ENCODE measurements at places on chromosomes 7 and 10.

DNA sequence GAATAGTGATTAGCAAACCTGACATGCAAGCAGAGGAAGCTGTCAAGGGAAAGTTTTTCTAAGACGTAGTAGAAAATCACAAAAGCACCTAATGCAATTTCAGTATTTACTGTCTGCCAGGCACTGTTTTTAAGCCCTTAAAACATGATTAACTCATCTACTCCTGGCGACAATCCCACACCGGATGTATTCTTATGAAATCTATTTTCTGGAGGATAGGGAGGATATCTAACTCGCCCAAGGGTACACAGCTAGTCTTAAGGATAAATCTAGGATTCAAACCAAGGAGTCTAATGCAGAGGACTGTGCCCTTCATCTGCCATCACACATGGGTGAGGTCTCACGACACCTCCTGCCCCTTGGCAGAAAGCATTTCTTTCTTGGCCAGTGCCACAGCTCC, 47.8 kb upstream of the FIGNL1 start:
- DNase-seq = no peak

GRCh38 chr7:113331155-113331898, 213.0 kb upstream of the SMIM30 start:
- no peak for DNase-seq

DNA sequence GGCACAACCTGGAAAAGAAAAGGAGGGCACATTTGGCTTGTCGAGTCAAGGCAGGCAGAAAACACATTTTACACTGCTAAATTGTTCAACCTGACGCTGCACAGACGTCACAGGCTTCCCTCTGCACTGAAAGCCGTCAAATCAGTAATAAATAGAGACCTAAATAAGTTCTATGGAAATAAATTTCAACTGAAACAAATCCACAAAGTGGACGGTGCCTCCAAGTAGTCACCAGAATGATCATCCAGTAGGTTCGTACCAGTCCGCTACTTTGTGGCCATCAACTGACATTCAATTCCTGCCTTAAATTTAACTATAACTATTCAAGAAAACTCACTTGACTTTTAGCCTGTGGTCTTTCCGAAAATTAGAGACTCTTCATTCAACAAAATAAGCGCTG, 49.0 kb downstream of the NPVF start:
- DNase-seq = no peak

GRCh38 chr10:100009283-100009792, 409 bp downstream of the DNMBP start:
- no peak for DNase-seq

DNA sequence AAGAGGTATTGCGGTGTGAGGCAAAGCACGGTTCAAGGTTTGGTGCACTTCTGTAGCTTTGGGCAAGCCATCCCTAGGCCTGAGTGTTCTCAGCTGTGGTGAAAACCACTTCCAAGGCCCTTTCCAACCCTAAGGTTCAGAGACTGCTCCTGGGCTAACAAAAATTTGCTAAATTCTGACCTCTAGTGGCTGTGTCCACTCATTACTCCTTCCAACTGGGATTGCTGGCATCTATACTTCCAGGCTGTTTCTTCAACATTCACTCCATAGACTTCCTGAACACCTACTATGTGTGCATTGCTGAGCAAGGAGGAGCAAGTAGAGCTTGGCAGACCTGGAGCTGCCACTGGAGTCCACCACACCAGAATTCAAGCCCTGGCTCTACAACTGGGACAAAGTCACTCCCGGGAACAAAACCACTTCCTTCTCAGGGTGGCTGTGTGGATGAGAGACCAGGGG, 29.3 kb upstream of the SH3PXD2A start:
- DNase-seq = no peak

DNA sequence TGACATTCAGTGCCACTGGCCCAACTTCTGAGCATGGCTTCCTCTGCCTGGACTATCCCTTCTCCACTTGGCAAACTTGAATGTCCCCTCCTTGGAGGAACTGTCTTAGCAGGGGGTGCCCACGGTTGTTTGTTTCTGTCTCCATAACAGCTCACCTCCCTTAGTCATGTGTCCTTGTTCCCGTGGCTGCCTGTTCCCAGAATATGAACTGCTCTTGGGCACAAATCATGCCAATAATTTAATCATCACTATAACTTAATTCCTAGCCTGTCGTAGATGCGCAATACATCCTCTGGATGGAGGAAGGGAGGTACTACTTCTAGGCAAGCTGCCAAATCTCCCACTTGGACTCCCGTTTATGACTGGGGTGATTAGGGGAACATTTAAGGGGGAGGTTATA, 173.1 kb downstream of the MYOF start:
- no peak for DNase-seq

DNA sequence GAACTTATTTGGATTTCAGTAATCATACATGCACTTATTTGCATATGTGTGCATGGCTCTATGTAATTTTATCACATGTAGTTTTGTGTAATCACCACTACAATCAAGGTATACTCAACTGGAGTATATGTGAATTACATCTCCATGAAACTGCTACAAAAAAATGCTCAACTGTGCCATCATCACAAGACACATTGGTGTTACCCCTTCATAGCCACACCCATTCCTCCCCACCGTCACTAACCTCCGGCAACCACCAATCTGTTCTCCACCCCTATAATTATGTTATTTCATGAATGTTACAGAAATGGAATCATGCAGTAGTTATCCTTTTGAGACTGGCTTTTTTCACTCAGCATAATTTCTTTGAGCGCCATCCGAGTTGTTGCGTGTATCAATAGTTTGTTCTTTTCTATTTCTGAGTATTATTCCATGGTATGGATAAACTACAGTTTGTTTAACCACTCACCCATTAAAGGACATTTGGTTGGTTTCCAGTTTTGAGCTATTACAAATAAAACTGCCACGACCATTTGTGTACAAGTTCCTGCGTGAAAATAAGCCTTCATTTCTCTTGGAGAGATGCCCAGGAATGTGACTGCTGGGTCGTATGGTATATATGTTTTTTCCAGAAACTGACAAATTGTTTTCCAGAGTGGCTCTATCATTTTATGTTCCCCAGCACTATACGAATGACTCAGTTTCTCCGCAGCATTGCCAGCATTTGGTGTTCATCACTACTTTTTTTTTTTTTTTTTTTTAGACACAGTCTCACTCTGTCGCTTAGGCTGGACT, 11.3 kb upstream of the SMO start:
- DNase-seq = no peak

DNA sequence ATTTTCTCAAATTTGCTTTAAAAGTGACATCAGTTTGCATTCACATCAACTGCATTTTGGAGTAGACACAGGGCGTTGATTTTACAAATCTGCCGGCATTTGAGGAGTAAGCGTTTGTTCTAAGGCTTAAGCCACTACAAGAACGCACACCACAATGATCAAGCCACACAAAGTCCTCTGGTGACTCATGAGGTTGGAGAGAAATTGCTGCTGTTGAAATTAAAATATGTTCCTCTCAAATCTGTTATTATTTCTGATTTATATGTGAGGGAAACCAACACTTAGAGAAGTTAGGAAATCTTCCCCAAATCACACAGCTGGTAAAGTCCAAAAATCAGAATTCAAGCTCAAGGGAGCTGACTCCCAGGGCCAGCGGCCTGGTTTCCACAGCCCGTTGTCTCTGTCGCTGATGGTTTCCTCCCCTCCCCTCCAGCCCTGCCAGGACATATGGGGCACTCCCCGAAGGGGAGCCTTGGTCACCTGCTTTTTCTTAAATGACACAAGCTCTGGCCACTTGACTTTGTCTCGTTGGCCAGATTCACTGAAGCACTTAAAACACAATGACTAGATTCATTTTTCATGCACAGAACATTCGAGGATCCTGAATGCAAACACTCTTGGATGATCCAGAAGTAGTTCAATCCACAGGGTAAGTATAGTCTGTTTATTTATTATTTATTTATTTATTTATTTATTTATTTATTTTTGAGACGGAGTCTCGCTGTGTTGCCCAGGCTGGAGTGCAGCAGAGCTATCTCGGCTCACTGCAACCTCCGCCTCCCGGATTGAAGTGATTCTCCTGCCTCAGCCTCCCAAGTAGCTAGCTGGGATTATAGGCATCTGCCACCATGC, 29.2 kb upstream of the KLF6 start:
- no peak for DNase-seq

DNA sequence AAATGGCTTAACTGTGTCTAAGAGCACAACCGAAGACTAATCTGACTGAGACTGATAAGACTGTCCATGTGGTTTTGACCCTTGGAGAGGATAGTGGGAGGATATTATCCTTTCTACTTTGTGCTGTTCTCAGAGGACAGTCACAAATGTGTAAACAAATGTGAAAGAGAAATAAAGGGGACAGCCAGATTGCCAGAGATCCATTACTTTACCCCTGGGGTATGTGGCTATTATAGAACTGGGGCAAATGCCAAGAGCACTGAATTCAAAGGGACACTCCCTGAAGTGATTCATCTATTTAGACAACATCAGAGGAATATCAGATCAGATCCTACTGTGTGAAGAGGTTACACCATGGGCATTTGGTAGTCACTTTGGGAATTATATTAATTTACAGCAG, 154.7 kb downstream of the RNLS start:
- DNase-seq = no peak

- no peak for DNase-seq
Measured at GRCh38 chr7:90994601-90995000, 269.6 kb upstream of the FZD1 start.

- DNase-seq = no peak
Measured at GRCh38 chr7:140060788-140061606, 1.8 kb downstream of the PARP12 start.

DNA sequence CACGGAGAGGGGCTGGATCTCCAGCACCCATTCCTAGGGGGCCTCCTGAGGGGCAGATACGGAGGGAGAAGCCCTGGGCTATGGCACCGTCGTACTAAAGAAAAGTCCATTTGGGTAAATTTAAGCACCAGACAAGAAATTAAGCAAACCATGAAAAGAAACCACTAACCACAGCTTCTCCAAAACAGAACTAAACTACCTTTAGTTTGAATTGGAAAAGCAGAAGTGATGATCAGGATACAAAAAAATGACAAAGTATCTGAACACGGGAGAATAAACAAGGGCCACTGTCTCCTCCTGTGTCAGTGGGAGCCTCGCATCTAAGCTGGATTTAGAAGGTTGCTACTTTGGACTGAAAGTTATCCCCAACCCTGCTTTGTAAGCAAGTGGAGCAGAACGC, 69.1 kb downstream of the DIP2C start:
- DNase-seq = no peak

DNA sequence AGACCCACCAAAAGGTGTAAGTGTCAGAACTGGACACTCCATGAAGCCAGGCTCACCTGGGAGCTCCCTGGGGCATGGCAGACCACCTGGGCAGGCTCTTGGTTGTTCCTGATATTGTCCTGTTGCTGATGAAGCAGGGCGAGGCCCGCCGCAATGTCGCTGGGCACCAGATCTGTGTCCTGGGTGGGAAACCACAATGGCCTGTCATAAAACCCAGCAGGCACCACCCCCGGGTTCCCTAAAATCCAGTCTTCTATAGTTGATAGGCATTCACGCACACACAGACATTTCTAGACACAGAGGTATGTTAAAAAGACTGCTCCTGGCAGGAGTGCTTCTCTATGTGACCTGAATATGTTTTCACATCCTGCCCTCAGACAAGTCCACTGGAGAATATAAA, 15.0 kb downstream of the DAGLB start:
- DNase-seq = no peak

- DNase-seq = no peak
Measured at GRCh38 chr7:7641129-7641663, 644 bp downstream of the UMAD1 start.

- DNase-seq = no peak
Measured at GRCh38 chr7:116062666-116063065, 32.1 kb upstream of the TFEC start.

- DNase-seq = no peak
Measured at GRCh38 chr10:31921031-31921430, 7.6 kb downstream of the ARHGAP12 start.

DNA sequence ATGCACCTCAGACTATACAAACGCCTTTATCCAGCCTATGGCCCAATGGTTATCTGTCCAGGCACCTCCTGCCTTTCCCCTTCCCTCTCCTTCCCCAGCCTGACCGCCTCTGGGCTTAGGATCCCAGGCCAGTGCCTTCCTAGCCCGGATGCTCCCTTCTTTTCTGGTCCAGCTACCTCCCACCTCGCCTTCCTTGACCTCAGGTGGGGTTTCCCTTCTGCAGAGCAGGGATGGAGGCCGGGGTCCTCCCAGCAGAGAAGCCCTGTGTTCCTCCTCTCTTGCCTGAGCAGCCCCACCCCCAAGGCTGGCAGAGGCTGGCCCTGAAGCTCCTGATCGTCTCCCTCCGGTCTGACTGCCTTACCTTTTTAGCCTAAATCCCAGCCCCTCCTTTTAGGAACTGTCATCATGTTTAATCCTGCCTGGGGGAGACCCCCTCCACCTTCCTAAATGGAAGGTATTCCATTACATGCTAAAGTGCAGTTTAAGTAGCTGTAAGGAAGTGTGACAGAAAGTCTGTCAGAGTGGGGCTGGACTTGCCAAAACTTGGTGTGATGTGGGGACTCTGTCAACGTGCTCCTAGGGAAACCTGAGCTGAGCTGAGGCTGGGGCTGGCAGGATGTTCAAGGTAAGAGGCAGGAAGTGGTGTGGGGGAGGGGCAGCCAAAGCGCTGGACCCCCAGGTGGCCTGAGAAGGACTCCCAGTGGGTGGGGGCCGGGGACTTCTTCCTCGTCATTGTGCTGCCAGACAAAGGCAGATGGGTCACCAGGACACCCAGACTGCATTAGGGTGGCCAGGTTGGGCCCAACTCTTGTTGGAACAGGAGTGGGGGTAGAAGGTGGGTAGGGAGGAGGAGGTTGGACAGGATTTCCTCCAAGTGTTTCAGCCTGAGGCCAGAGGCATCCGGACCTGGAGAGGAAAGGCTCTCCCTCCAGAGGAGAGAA, 39.5 kb downstream of the LBX1 start:
- DNase-seq = no peak

DNA sequence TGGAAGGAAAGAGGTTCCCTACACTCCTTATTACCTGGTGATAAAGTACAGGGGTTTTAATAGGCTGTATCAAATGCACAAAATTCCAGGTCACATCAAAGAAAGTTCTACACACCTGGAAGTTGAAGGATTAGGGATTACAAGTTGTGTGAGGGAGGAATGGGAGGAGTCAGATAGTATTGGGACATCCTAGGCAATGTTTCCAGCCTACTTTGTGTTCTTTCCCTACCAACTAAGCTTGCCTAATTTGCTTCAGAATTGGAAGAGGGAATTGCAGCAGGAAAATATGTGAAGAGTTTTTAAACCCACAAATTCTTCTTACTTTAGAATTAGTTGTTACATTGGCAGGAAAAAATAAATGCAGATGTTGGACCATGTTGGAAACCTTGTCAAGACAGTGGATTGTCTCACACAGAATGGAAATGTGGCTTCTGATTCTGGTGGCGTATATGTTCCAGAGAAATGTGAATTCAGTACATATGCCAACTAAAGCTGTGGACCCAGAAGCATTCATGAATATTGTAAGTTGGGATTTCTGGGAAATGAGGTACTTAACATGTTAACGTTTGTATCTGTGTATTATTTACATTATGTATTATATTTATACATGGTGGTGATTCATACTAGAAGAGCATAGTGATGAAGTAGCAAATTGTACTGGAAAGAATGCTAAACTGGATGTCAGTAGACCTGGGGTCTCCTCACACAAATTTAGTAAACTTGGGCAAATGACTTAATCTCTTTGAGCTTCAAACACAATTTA, at the start of gene LIPM:
TSS of gene LIPM (plus strand) at position 208 of the 763 bp plus-strand sequence. CDS start at position 375, 167 bp downstream.
- DNase-seq = no peak

- no peak for DNase-seq
Measured at GRCh38 chr10:87622314-87623004, 37.2 kb upstream of the PAPSS2 start.
